ENCODE measurements at places on chromosomes 12 and 14. TPM values are rescaled to one million over a fixed set of nuclear protein-coding genes. Genes with fewer than 3 reads are reported as not detected.

Gene SERPINA9
- not detected for polyA plus RNA-seq

- H3K27me3 ChIP-seq, result no peaks in the 10 kb centered on the region
- H3K36me3 ChIP-seq, result no peaks in the 10 kb centered on the region
- no peak for DNase-seq
- no peak overlapping the region for H3K27ac ChIP-seq
- no peak overlapping the region for H3K4me3 ChIP-seq
Observed at GRCh38 chr12:15729097-15729496, 60.1 kb downstream of the EPS8 start.

DNA sequence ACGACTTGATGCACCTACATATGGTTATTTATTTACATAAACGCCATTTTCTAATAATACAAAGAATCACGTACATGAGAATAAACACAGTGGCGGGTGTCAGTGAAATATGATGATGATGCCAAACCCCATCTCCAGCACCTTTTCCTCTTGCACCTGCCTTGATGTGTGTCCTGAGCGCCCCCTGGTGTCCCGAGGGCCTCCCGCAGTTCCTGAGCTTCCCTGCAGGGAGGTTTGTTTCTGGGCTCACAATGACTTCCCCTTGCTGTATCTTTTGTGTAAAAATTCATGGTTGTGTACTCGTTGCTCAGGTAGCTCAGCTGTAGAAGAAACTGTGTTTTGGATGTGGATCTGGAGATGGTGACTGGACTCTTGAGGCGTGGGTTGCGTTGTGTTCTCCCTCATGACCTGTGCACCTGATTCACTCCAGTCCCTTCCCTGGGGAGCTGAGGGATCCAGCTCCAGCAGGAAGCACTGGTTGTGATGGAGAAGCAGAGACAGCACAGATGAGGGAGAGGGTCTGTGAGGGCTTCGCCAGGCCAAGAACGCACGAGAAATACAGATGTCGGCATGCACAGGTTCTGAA, 1037.8 kb downstream of the TMEM121 start:
- no peak for DNase-seq
- no peaks in the 10 kb centered on the region for H3K27me3 ChIP-seq
- H3K27ac ChIP-seq, result no peak overlapping the region
- no peaks in the 10 kb centered on the region for H3K4me1 ChIP-seq
- H3K36me3 ChIP-seq, result no peaks in the 10 kb centered on the region

DNA sequence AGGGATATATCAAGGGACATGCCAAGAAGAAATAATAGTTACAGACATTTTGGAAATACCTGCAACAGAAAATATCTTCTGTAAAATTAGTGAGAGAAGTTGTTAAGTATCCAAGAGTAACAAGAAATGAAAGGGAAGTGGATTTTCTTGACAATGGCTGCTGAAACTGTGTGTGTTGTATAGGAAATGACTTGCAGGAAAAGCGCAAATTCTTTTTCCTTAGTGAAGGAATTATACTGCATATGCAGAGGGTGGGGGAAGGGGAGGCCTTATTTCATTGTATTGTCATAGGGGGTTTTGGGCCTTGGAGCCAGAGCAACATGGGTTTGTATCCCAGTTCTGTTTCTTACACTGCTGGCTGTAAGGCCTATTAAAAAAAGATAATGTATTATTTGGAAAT, 84.4 kb upstream of the DDHD1 start:
- no peaks in the 10 kb centered on the region for H3K4me1 ChIP-seq
- no peaks in the 10 kb centered on the region for H3K27me3 ChIP-seq
- H3K27ac ChIP-seq, result no peak overlapping the region
- no peak overlapping the region for H3K4me3 ChIP-seq
- DNase-seq, result no peak

DNA sequence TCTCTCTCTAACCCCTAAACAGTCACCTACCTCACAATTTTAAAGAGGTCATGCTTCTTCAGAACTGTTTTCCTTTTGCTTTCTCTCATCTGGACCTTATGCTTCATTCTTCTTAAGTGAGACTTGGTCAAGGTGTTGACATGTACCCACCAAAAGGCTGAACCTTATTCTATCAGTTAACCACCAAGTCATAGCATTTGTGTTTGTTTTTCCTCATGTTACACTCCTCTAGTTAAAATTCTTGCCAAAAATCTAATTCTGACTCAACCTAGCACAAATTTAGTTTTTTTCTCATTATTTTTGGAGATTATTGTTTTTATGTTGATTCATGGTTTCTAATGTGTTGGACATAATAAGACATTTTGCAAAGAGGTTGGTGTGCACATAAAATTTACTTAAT, 578.6 kb downstream of the SLC16A7 start:
- H3K4me1 ChIP-seq, result no peaks in the 10 kb centered on the region
- no peak overlapping the region for H3K27ac ChIP-seq
- DNase-seq, result no peak
- no peaks in the 10 kb centered on the region for H3K27me3 ChIP-seq

DNA sequence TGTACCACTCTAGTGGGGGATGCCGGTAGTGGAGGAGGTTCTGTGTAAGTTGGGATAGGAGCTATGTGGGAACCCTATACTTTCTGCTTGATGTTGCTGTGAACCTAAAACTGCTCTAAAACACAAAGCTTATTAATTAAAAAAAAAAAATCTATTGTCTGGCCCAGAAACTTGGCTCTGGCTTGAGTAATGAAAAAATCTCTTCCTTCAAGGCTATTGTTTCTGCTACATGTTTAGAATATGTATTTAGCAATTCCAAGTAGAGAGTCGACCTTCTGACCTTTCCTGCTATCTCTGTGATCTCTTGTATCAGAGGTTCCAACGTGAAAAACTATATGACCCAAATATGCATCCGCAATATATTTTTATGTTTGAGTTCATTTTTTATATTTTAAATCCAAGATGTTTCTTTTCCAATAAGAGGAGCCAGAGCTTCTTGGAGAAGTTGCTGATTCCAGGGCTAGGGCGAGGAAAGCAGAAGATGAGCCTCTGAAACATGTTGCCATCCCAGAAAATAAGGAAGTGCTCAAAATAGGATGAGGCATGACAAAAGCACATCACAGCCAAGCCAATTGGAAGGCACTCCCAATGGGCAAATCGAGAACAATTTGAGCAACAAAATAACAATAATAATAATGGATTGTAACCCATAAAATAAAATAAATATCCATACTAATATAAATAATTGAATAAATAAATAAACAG, 184.6 kb upstream of the TMEM260 start:
- H3K27ac ChIP-seq, result no peak overlapping the region
- no peaks in the 10 kb centered on the region for H3K36me3 ChIP-seq
- H3K4me1 ChIP-seq, result no peaks in the 10 kb centered on the region

GRCh38 chr12:92075425-92075914, 70.2 kb downstream of the BTG1 start:
- DNase-seq, result no peak
- H3K4me1 ChIP-seq, result peaks cover 12% of the 10 kb centered on the region
- H3K4me3 ChIP-seq, result no peak overlapping the region
- H3K27me3 ChIP-seq, result no peaks in the 10 kb centered on the region
- no peaks in the 10 kb centered on the region for H3K36me3 ChIP-seq
- no peak overlapping the region for H3K27ac ChIP-seq

DNA sequence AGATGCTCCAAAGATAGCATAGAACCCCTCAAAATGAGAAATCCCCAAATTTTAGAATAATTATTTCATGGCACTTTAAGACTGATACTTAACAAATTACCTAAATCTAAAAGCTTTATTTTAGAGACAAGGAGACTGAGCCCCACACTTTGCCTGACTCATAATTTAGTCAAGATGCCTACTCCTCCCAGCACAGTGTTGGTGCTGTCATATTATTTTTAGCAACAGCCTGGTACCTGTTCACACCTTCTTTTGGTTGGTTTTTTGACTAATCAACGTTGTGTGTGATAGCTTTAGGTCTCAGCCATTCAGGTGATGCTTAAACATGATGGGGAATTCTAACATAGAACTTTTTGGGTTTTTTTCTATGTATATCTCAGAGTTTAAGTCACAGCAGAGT, 120.2 kb downstream of the SEC23A start:
- H3K27me3 ChIP-seq, result no peaks in the 10 kb centered on the region
- DNase-seq, result no peak
- no peak overlapping the region for H3K27ac ChIP-seq
- H3K4me1 ChIP-seq, result no peaks in the 10 kb centered on the region
- no peaks in the 10 kb centered on the region for H3K36me3 ChIP-seq

- H3K4me3 ChIP-seq, result no peak overlapping the region
- no peaks in the 10 kb centered on the region for H3K27me3 ChIP-seq
- H3K27ac ChIP-seq, result no peak overlapping the region
- H3K36me3 ChIP-seq, result no peaks in the 10 kb centered on the region
- peaks cover 32% of the 10 kb centered on the region for H3K4me1 ChIP-seq
Observed at GRCh38 chr12:124630791-124631313, 63.4 kb upstream of the NCOR2 start.

GRCh38 chr12:64004641-64005040, 160.1 kb downstream of the SRGAP1 start:
- DNase-seq, result no peak
- no peaks in the 10 kb centered on the region for H3K27me3 ChIP-seq
- no peaks in the 10 kb centered on the region for H3K36me3 ChIP-seq
- H3K27ac ChIP-seq, result no peak overlapping the region
- no peak overlapping the region for H3K4me3 ChIP-seq

GRCh38 chr14:104473244-104473565, 106.4 kb upstream of the C14orf180 start:
- no peaks in the 10 kb centered on the region for H3K4me1 ChIP-seq
- H3K4me3 ChIP-seq, result no peak overlapping the region
- peaks cover 7% of the 10 kb centered on the region for H3K27me3 ChIP-seq
- H3K27ac ChIP-seq, result no peak overlapping the region
- no peaks in the 10 kb centered on the region for H3K36me3 ChIP-seq

GRCh38 chr14:24631749-24632335, 2.1 kb downstream of the GZMB start:
- DNase-seq, result no peak
- peaks cover 12% of the 10 kb centered on the region for H3K4me1 ChIP-seq
- no peak overlapping the region for H3K27ac ChIP-seq
- no peaks in the 10 kb centered on the region for H3K27me3 ChIP-seq
- H3K36me3 ChIP-seq, result no peaks in the 10 kb centered on the region
- H3K4me3 ChIP-seq, result no peak overlapping the region

Gene DENND5B
- 32.3 TPM for polyA plus RNA-seq

GRCh38 chr12:125143491-125143890, 78.3 kb downstream of the AACS start:
- no peak overlapping the region for H3K27ac ChIP-seq
- no peaks in the 10 kb centered on the region for H3K36me3 ChIP-seq
- no peak overlapping the region for H3K4me3 ChIP-seq
- no peaks in the 10 kb centered on the region for H3K4me1 ChIP-seq
- no peak for DNase-seq
- no peaks in the 10 kb centered on the region for H3K27me3 ChIP-seq

DNA sequence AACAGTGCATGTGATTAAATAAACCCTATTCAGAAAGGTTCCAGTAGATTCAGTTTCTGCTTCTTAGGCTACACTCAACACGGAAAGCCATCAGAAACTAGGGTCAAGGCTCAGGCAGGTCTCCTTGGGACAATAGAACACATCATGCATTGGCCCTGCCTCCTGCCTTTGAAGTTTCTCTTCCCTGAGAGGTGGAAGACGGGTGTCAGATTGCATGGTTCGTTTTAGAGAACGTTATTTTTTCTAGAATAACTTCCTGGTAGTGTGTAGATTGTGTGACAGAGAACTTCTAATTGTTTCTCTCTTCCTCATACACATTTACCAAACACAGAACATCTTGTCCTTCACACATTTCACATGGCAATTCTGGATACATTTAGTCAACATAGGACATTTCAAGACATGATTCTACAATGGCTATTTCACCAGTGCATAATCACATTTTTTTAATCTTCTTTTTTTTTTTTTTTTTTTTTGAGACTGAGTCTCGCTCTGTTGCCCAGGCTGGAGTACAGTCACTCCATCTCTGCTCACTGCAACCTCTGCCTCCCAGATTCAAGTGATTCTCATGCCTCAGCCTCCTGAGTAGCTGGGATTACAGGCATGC, 106.6 kb upstream of the AMN1 start:
- no peak overlapping the region for H3K4me3 ChIP-seq
- H3K4me1 ChIP-seq, result no peaks in the 10 kb centered on the region
- no peaks in the 10 kb centered on the region for H3K27me3 ChIP-seq
- DNase-seq, result no peak

DNA sequence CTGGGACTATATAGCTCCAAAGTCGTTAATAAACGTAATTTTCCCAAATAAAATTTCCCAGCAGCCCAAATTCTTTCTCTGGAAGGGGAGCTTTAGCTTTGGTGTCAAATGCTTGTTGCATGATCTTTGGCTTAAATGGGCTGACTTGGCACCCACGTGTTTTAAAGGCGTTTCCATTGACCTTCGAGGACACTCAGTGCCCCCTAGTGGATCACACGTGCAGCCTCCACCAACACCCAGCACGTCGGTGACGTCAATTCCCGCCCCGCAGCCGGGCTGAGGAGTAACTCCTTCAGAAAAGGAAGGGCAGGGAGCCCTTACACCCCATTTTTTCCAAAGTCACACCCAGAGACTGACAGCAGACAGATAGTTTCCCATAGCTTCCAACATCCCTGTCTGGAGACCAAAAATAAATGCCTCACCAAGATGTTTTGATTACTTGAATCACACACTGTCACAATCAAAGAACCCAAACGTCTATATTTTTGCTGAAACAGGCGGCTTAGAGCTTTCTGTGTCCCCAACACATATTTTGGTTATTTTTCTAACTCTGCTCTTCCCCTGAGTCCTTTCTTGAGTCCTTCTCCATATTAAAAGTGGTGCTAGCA, 707.9 kb downstream of the AACS start:
- no peaks in the 10 kb centered on the region for H3K36me3 ChIP-seq
- no peak for DNase-seq
- H3K27me3 ChIP-seq, result no peaks in the 10 kb centered on the region

DNA sequence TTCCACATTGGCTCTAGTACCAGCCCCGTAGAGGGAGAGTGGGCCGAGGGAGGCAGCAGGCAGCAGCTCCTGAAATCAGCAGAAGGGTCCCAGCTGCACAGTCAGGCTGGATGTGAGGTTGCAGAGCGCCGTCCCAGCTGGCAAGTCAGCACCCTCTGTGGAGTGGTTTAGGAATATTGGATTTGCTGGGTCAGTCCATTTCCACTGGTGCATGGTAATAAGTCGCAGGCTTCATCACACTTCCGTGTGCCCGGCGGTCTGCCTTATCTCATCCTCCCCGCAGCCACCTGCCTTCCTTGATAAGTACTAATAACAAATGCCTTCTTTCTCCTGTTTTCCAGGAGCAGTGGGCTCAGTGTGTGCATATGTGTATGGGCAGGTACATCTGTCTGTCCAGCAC, 112.9 kb downstream of the TSPAN9 start:
- no peak for DNase-seq
- H3K36me3 ChIP-seq, result no peaks in the 10 kb centered on the region
- H3K27ac ChIP-seq, result no peak overlapping the region

Measured in large intestine (tissue), 12 donors.